ENCODE measurements at places on chromosomes 6 and 20.

GRCh38 chr6:4358414-4359107 lies 223.2 kb upstream of the ECI2 start:
- peak; percentile 93 for DNase-seq

DNA sequence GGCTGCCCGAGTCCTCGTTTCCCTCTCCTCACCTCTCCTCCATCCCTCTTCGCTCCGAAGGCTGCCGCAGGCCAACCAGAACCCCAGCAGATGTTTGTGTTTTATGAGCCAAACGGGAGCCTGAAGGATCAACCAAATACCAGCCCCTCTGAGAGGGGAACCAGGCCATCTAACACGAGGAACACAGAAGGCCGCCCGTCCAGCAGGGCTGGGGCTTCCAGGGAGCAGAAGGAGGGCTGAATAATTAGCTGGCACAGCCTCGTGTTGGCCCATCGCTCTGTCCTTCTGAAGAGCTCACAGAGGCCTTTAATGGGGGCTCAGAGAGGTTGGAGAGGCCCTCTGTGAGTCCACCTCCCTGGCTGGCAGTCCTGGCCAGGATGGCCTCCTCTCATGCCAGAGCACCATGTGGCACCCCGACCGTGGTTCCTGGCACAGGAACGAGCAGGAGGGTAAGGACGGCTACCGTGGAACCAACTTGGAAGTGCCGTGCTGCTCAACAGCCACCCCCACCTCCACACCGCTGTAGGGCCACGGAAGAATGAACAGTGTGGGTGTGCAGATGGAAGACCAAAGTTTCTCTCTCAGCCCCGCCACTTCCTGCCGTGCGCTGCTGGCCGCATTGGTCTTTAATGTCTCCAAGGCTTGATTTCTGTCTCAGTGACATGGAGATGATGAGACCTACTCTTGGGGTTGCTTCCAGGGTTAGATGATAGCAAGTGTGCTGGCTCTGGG lies 155.2 kb downstream of the SCML4 start:
- DNase-seq, result no peak

DNA sequence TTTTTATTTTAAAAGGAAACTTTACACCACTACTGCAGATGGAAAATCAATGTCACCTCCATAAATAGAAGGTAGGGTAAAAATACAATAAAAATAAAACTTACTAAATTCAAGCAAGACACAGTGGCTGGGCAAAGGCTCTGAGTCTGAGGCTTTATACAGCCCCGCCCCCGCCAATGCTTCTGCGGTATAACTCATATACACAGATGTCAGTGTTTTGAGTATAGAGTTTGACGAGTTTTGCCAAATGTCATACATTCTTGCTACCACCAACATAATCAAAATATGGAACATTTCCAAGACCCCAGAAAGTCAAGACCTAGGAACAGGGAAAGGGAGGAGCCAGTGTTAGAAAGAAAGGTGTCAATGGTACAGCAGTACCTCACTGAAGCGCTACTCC lies 12.8 kb downstream of the NFATC2 start:
- DNase-seq, result no peak

DNA sequence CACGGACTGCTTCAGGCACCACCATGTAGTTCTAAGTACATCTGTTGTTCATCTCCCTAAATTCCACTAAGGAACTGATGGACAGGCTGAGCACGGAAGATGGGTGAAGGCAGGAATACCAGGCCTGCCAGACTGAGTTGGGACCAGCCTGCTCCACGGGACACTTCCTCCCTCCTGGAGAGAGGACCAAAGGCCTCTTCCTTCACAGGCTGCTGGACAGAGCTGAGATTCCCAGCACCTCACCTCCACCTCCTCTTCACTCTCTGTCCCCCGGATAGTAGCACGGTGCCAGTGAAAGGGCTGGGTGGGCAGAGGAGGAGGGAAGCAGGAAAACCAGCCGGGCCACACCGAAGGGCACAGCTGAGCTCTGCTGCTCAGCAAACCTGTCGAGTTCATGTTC lies 22.9 kb upstream of the TCFL5 start:
- no peak for DNase-seq

DNA sequence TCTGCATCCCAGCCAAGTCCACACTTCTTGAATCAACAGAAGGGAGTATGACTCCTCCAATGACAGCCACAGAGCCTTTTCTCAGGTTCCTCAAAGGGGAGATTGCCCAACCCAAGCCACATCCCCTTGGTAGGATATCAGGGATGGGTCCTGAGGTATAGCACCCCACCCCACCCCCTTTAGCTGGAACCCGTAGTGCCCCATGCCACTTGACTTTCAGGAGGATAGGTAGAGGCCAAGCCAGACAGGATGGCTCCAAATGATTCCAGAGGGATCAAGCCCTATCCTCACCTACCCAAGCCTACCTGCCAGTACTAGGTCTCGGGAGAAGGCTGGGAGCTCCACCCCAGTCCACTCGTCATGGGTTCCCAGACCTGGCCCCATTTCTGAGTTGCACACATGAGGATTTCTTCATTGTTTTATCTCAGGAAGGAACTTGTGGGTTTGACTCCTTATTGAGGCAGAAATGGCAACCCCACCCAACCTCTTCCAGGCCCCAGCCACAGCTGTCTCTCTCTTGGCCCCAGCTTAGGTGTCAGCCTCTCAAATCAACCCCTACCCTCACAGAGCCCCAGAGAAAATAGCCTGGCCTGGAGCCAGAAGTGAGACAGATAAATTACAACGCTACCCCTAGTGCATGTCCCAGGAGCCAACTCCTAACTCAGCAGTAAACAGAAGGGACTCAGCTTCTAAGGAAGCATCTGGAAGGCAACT lies 3.6 kb downstream of the CCND3 start:
- DNase-seq, result no peak

DNA sequence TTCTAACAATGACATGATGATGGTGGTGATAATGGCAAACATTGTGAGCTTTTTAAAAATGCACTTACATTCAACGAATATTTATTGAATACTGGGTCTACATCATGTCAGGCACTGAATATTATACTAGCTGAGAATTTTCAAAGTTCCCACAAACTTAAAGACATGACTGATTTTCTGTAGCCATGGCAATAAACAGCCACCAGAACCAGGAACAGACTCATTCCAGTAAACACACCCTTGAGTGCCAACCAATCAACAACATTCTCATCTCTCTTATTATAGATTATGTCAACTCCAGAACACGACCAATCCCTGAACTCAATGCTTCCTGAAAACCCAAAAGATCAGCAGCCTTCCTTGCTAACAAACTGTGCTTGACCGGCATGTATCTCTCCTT lies 212.4 kb upstream of the RUNX2 start:
- DNase-seq, result no peak

- DNase-seq, result no peak
Observed at GRCh38 chr6:136158387-136158821, 91.7 kb downstream of the MTFR2 start.

All from HT-29 (cell line).